Activated T-cell treated with anti-CD3 and anti-CD28 coated beads, Interleukin-2, amount 50 U/mL, for 72 hours (primary cell): ENCODE measurements at places on chromosomes 16 and 17. TPM values are rescaled to one million over a fixed set of nuclear protein-coding genes. Genes with fewer than 3 reads are reported as not detected.

GRCh38 chr17:1473841-1474240, 17.8 kb upstream of the CRK start:
- peaks cover 19% of the 10 kb centered on the region for H3K4me1 ChIP-seq
- no peak overlapping the region for H3K27ac ChIP-seq
- no peak for DNase-seq
- peaks cover 7% of the 10 kb centered on the region for H3K27me3 ChIP-seq
- H3K4me3 ChIP-seq, result no peak overlapping the region

DNA sequence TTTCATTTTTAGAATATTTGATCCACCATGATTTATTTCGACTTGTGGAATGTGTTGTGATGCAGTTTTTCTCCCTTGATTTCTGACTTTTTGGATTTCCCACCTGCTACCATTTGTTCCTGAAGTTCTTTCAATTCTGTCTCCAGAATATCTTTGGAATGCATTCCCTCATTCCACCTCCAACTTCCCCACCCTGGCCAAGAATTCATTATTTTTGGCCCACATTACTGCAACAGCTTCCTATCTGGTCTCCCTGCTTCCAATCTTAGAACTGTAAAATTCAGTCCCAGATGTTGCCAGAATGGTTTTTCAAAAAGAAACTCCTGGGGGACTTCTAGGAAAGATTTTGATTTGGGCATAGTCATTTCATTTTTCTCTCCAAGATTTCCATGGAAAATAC, 182.3 kb upstream of the HS3ST4 start:
- no peaks in the 10 kb centered on the region for H3K36me3 ChIP-seq
- H3K27ac ChIP-seq, result no peak overlapping the region
- H3K4me1 ChIP-seq, result no peaks in the 10 kb centered on the region
- H3K27me3 ChIP-seq, result no peaks in the 10 kb centered on the region
- no peak for DNase-seq

GRCh38 chr17:13346996-13347762, 254.6 kb downstream of the HS3ST3A1 start:
- peaks cover 4% of the 10 kb centered on the region for H3K36me3 ChIP-seq
- peak overlapping the region; percentile 9 for H3K4me3 ChIP-seq
- peak overlapping the region; percentile 7 for H3K27ac ChIP-seq
- H3K4me1 ChIP-seq, result peaks cover 14% of the 10 kb centered on the region
- H3K27me3 ChIP-seq, result peaks cover 6% of the 10 kb centered on the region

DNA sequence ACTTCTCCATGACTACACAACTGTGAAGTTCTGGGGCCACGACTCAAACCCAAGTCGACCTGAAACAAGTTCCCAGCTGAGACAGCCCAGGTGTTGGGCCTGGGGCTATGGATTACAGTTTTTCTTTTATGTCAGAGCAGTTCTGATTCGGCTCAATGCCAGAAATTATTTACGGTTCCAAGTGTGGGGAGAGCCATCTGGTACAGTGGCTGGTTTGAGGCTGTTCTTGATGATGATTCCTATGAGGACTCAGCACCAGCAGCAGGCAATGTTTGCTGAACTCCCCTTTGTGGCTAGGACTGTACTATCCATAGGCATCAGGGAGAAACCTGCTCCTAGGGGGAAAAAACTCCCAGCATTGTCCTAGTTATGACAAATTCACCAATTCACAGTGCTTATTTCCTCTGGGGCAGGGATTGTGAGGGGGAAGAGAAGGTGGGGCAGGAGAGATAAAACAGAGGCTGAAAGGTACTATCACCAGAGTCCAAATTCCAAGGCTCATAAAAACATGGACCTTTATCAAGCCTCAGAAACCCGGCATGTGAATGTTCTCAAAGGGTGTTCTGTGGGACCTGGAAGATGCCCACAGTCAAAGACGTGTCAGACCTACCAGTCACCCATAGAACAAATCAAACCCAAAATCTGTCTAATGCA, 18.2 kb upstream of the CMTM4 start:
- H3K27me3 ChIP-seq, result peaks cover 8% of the 10 kb centered on the region
- H3K27ac ChIP-seq, result no peak overlapping the region
- no peaks in the 10 kb centered on the region for H3K4me1 ChIP-seq
- no peak overlapping the region for H3K4me3 ChIP-seq
- H3K36me3 ChIP-seq, result no peaks in the 10 kb centered on the region

DNA sequence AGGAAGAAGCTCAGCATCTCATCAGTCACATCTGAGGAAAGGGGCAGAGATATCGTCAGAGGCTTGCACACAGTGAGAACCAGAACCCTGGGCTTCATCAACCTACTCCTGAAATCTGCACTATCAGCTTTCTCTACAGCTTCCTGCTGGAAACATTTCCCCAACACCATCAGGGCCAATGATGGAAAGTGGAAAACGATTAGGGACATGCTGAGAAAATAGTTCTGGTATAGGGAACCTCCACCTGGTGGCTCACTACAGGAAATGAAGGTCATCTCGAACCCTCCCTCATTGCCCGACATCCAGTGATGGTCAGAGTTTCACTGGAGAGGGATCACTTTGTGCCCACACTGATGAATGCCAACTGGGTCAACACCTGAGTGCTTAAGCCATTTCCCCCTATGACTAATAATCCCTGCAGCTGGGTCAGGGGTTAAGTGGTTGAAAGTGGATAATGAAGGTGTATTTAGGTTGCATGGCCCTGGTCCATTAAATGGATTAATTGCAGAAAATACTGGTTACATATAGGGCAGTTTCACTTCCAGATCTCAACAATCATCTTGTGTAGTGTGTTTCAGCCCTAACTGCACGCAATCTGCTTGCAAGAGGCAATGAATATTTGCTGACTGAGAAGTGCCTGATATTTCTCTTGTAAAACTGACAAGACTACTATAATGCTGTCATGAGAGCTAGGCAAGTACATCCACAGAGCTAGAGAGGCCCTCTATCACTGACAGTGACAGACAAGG, 43.1 kb upstream of the GSG1L start:
- H3K36me3 ChIP-seq, result peaks cover 35% of the 10 kb centered on the region
- no peaks in the 10 kb centered on the region for H3K27me3 ChIP-seq
- H3K27ac ChIP-seq, result no peak overlapping the region
- DNase-seq, result no peak
- peaks cover 4% of the 10 kb centered on the region for H3K4me1 ChIP-seq

DNA sequence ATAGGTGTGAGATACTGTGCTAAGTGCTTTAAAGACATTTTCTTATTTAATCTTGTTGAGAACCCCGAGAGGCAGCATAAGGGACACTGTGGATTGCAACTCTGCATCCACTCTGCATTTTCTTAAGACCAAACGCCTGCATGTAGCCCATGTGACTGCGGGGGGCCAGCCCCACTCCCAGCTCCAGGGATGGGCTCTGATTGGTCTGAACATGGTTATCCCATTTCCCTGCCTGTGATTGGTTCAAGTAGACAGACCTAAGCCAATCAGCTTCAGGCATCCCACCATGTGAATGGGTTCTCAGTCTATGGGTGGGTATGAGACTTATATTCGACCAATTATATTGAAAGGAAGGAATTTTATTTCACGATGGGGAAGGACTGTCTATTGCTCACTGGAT, 33.2 kb upstream of the USP7 start:
- no peak for DNase-seq
- H3K4me1 ChIP-seq, result no peaks in the 10 kb centered on the region
- H3K4me3 ChIP-seq, result no peak overlapping the region

DNA sequence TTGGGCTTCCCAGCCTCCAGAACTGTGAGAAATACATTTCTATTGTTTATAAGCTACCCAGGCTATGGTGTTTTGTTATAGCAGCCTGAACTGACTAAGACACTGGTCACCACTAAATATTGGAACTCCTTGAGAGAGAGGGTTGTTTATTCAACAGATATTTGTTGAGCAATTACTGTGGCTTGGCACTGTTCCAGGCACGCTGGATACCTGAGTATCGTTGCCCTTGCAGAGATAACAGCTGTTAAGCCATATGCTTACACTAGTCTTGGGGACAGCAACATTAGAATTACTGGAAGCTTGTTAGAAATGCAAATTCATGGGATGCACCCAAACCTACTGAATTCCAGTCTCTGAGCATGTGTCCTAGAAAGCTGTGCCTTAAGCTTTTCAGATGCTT, 230.7 kb downstream of the HS3ST4 start:
- H3K27ac ChIP-seq, result no peak overlapping the region
- no peak overlapping the region for H3K4me3 ChIP-seq
- H3K36me3 ChIP-seq, result no peaks in the 10 kb centered on the region

DNA sequence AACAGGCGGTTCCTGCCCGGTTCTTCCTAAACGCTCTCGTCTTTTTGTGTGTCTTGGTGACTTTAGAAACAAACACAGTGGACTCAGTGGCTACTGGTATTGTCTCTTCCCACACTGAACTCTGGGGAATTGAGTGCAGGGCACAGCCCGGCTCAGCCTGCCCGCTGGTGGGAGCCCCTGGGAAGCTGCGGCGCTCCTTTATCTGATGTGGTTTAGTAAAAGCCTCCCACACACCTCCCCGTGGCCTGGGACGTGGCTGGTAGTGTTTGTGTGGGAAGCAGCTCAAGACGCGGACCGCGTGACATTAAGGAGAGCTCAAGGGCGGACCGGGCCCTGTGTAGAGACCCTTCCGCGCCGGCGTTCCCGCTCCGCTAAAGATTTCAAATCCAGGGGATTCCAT, 55.4 kb upstream of the PVALEF start:
- H3K4me1 ChIP-seq, result peaks cover 4% of the 10 kb centered on the region
- H3K27me3 ChIP-seq, result no peaks in the 10 kb centered on the region
- no peak overlapping the region for H3K4me3 ChIP-seq
- DNase-seq, result no peak
- no peak overlapping the region for H3K27ac ChIP-seq
- no peaks in the 10 kb centered on the region for H3K36me3 ChIP-seq

GRCh38 chr16:50245417-50246298, 20.7 kb upstream of the ADCY7 start:
- peak overlapping the region; percentile 84 for H3K27ac ChIP-seq
- H3K4me3 ChIP-seq, result peak overlapping the region; percentile 87
- H3K36me3 ChIP-seq, result no peaks in the 10 kb centered on the region
- H3K4me1 ChIP-seq, result peaks cover 15% of the 10 kb centered on the region
- peak; percentile 80 for DNase-seq

- H3K4me3 ChIP-seq, result no peak overlapping the region
- peaks cover 14% of the 10 kb centered on the region for H3K4me1 ChIP-seq
- no peaks in the 10 kb centered on the region for H3K36me3 ChIP-seq
- H3K27ac ChIP-seq, result no peak overlapping the region
- peaks cover 1% of the 10 kb centered on the region for H3K27me3 ChIP-seq
Measured at GRCh38 chr17:16488968-16489337, 3.0 kb downstream of the LRRC75A start.

DNA sequence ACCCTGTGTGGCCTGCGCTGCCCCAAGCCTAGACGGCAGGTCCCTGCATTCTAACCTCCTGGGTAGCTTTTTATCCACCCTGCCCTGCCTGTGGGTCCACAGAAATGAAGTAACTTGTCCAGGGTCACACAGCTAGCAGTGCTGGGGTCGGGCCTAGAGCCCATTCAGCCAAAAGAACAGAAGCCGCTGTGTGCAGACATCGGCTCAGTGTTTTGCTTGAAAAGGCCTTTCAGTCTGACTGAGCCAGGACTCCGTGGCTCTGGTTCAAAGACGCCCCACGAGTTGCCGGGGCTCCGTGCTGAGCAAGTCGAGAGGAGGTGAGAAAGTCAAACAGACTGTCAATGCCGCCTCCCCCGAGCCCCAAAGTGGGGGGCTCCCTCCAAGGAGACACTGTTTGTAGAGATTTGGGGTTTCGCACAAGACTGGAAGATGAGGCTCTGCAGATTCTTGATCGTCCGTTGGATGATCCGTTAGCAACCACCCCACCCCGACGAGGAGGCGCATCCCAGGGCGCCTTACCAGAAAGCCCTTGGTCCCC, 226.2 kb downstream of the NTN1 start:
- H3K36me3 ChIP-seq, result no peaks in the 10 kb centered on the region
- H3K4me3 ChIP-seq, result no peak overlapping the region
- H3K27me3 ChIP-seq, result no peaks in the 10 kb centered on the region
- no peak for DNase-seq
- no peak overlapping the region for H3K27ac ChIP-seq

DNA sequence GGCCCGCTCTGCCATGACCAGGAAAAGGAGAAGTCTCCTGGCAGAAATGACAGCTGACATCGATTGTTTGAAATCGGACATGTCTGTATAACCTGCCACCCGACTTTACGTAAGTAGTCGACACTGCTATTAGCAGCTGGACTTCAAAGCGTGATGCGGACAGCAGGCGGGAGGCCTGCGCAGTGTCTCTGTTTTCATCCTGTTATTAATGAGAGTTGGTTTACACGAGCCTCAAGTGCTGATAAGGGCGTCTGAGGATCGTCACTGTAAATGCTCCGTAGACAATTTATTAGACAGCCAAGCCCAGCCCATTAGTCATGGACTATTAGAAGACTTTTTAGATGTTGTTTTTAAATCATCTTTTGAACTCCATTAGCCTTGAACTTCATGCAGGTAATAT, 328.3 kb downstream of the FOXL1 start:
- H3K27ac ChIP-seq, result no peak overlapping the region
- DNase-seq, result no peak
- no peaks in the 10 kb centered on the region for H3K4me1 ChIP-seq
- no peak overlapping the region for H3K4me3 ChIP-seq
- H3K27me3 ChIP-seq, result no peaks in the 10 kb centered on the region

DNA sequence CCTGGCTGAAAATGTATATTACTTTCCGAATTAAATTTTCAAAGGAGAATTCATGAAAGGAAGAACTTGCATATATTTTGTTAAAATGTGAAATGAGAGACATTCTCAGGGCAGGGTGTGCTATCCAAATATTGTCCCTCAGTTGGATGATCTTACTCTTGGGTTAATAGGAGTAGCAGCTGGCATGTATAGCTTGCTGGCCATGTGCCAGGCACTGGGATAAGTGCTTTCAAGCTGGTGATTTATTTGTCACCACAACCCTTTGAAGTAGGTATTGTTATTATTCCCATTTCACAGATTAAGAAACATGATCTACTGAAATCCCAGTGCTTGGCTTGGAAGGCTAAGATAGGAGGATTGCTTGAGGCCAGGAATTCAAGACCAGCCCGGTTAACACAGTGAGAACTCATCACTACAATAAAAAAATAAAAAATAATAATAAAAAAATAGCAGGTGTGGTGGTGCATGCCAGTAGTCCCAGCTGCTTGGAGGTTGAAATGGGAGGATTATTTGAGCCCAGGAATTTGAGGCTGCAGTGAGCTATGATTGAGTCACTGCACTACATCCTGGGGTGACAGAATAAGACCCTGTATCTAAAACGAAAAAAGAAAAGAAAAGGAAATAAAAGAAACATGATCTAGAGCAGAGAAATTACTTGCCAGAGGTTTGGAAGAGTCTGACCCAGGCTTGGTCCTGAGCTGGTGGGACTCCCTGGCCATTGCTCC, 11.6 kb upstream of the MPHOSPH6 start:
- DNase-seq, result no peak
- H3K4me1 ChIP-seq, result no peaks in the 10 kb centered on the region
- H3K27ac ChIP-seq, result peak overlapping the region; percentile 12
- H3K4me3 ChIP-seq, result no peak overlapping the region
- H3K27me3 ChIP-seq, result peaks cover 34% of the 10 kb centered on the region
- H3K36me3 ChIP-seq, result no peaks in the 10 kb centered on the region

GRCh38 chr16:89922477-89922883, 662 bp upstream of the TUBB3 start:
- H3K27ac ChIP-seq, result no peak overlapping the region
- peaks cover 44% of the 10 kb centered on the region for H3K27me3 ChIP-seq
- peak; percentile 51 for DNase-seq

- no peak for DNase-seq
- H3K27me3 ChIP-seq, result no peaks in the 10 kb centered on the region
- peaks cover 4% of the 10 kb centered on the region for H3K36me3 ChIP-seq
- H3K27ac ChIP-seq, result peak overlapping the region; percentile 74
- peaks cover 37% of the 10 kb centered on the region for H3K4me1 ChIP-seq
- no peak overlapping the region for H3K4me3 ChIP-seq
Measured at GRCh38 chr17:49703557-49704277, 4.0 kb downstream of the SLC35B1 start.

Gene MEOX1
- 0.37 TPM for total RNA-seq

Gene PRAC1
- not detected for total RNA-seq

Gene GPR179
- total RNA-seq, result 0.60 TPM

Gene SMARCE1
- 114 TPM for total RNA-seq
